Metanephros (tissue), 2 donors: ENCODE measurements at places on chromosomes 1 and 21. TPM values are rescaled to one million over a fixed set of nuclear protein-coding genes. Genes with fewer than 3 reads are reported as not detected.

LAMC2 gene
- 5.5 TPM for total RNA-seq

SAMD11 gene
- total RNA-seq: 136 TPM

CELA2B gene
- total RNA-seq: not detected

C4BPA gene
- 0.76 TPM for total RNA-seq

C1orf115 gene
- total RNA-seq: 15.6 TPM

CCDC181 gene
- total RNA-seq: 1.5 TPM

ADORA3 gene
- 0.88 TPM for total RNA-seq

SLAMF7 gene
- 0.58 TPM for total RNA-seq

GJA5 gene
- 25.6 TPM for total RNA-seq

TMIGD3 gene
- total RNA-seq: 0.47 TPM

SLC45A3 gene
- total RNA-seq: 10.2 TPM

ELAPOR1 gene
- total RNA-seq: 2.1 TPM

TIAM1 gene
- 15.1 TPM for total RNA-seq

C4BPB gene
- total RNA-seq: 1.8 TPM

OR2L2 gene
- 0.06 TPM for total RNA-seq

CCDC30 gene
- total RNA-seq: 16.0 TPM

MCOLN2 gene
- 0.93 TPM for total RNA-seq

RAB7B gene
- total RNA-seq: 3.6 TPM

KCNJ6 gene
- total RNA-seq: 0.47 TPM

CTXND2 gene
- not detected for total RNA-seq

PM20D1 gene
- 0.82 TPM for total RNA-seq

TMEM125 gene
- 9.1 TPM for total RNA-seq

ZSCAN20 gene
- total RNA-seq: 9.2 TPM

SNAPIN gene
- total RNA-seq: 39.3 TPM

RPE65 gene
- not detected for total RNA-seq

FOXJ3 gene
- 42.3 TPM for total RNA-seq

DPT gene
- total RNA-seq: 11.4 TPM

HLCS gene
- 21.9 TPM for total RNA-seq

PCSK9 gene
- 2.2 TPM for total RNA-seq

FAM110D gene
- total RNA-seq: 1.5 TPM

FCGR1A gene
- 6.2 TPM for total RNA-seq

CAPN8 gene
- total RNA-seq: 1.6 TPM

RNF2 gene
- 50.7 TPM for total RNA-seq

AMY2A gene
- total RNA-seq: not detected

PLA2G2D gene
- not detected for total RNA-seq

NOTCH2NLA gene
- total RNA-seq: 137 TPM

CHAF1B gene
- 4.7 TPM for total RNA-seq

ATP6V1G3 gene
- 1.9 TPM for total RNA-seq

GJA4 gene
- 18.5 TPM for total RNA-seq

GNG4 gene
- total RNA-seq: 2.6 TPM

DPH2 gene
- 24.5 TPM for total RNA-seq

METTL18 gene
- 7.3 TPM for total RNA-seq

GJA9 gene
- not detected for total RNA-seq

IGSF9 gene
- 5.8 TPM for total RNA-seq

COA7 gene
- 10.9 TPM for total RNA-seq

TFAP2E gene
- 0.82 TPM for total RNA-seq

HHIPL2 gene
- 0.29 TPM for total RNA-seq

GBP6 gene
- 0.12 TPM for total RNA-seq

FAAH gene
- total RNA-seq: 27.0 TPM

LAMC1 gene
- total RNA-seq: 236 TPM

GUCA2A gene
- not detected for total RNA-seq

MYOC gene
- total RNA-seq: 0.82 TPM

ADAMTS1 gene
- 148 TPM for total RNA-seq

LCE6A gene
- total RNA-seq: not detected

CORT gene
- 1.1 TPM for total RNA-seq

ZFYVE9 gene
- 42.1 TPM for total RNA-seq

ANXA9 gene
- 8.5 TPM for total RNA-seq

QSOX1 gene
- 46.3 TPM for total RNA-seq

OPTC gene
- not detected for total RNA-seq
